ENCODE measurements at places on chromosomes 12 and 14.

DNA sequence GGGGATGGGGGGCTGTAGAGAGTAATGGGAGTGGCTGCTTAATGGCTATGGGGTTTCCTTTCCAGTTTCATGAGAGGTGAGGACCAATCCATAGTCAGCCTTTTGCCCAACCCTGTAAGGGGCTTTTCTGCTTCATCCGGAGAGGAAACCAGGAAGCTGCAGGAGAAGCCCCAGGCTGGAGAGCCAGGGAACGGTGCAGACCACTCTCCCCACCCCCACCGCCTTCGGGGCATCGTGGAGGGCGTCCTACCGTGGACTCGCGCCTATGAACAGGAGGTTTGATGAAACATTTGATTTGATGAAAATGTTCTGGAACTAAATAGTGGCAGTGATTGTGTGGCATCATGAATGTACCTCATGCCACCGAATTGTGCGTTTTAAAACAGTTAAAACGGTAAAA is 204.3 kb upstream of the DIO3 start:
- no peak for DNase-seq

DNA sequence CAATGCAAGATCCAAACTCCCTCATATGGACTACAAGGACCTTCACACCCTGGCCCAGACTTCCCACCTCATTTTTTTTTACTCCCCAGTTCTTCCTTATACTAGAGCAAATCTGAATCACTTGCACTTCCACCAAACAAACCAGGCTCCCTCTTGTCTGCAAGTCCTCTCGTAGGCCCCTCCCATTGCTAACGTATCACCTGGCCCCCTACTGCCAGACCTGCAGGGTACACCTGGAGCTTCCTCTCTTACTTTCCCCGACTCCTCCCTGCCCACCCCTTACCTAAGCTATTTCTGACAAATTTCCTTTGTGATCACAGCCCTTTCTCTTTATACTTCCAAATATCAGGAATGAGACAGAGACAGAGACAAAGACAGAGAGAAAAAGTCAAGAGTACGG is 463.9 kb downstream of the GALC start:
- DNase-seq, result no peak

GRCh38 chr12:130978785-130979184 is 25.1 kb downstream of the ADGRD1 start:
- no peak for DNase-seq

DNA sequence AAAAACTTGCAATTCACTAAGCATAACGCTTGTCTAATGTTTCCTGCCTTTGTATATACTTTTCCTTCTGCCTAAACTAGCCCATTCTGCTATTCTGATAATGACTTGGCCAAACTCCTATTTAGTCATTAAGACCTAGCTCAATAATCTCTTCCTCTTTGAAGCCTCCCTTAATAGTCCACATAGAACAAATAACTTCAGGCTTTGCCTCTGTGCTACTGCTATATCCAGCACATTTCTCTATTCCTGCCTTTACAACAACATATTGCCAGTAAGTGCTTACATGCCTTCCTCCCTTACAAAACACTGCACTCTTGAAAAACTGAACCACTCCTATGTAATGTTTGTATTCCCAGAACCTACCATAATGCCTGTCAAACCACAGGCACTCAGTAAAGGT is 13.8 kb downstream of the PRICKLE1 start:
- DNase-seq, result no peak

Data from CD4-positive, alpha-beta T cell treated with Interleukin-21 for 1 hour (primary cell).